ENCODE measurements at places on chromosomes 1 and 21.

- DNase-seq: no peak
Measured at GRCh38 chr1:80767711-80768110, 1033.0 kb upstream of the ADGRL2 start.

DNA sequence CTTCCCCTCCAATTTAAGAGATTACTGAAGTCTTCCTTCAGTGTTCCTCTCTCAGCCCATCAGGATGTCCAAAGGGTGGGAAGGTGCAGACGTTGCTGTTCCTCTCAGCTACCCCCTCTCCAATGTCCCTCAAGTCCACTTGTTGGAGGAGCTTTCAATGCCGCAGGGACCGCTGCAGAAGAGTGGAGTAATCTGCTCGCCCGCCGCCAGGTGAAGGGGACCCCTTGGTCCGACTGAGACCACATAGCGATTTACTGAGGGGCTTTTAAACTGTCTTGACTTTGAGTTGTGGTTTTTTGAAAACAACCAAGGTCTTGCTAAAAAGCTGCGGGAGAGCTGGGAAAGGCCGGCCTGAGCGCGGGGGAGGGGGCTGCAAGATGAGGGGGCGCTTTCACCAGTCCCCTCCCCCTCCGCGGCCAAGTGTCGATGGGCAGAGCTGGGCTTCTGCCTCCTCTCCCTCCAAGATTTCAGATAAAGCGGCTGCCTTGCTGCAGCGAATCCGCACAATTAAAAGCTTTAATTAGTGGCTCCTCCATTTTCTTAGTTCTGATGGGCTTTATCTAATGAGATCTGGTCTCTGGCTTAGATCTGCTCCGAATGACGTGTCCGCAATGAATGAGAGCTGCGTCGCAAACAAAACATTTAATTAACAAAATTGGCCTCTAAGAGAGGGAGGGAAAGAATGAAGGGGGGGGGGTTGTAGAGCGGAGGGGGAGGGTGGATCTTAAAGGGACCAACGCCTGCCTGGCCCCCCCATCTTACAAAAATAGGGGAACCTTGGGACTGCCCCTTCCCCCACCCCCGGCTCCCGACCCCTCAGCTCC lies 5.9 kb downstream of the LMO4 start:
- DNase-seq: no peak

DNA sequence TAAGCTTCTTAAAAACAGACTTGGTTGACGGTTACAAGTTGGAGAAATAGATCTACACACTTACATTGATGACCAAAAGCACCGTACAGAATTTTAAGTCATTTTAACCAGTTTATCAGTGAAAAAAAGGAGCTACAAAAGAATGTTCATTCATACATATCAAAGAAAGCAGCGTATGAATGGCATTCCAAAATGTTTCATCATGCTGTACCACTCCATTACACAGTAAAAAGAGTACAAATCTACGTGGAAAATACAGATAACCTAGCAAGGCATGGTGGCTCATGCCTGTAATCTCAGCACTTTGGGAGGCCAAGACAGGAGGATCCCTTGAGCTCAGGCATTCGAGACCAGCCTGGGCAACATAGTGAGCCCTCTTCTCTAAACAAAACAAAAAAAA lies 40.3 kb downstream of the ZZZ3 start:
- DNase-seq: no peak

DNA sequence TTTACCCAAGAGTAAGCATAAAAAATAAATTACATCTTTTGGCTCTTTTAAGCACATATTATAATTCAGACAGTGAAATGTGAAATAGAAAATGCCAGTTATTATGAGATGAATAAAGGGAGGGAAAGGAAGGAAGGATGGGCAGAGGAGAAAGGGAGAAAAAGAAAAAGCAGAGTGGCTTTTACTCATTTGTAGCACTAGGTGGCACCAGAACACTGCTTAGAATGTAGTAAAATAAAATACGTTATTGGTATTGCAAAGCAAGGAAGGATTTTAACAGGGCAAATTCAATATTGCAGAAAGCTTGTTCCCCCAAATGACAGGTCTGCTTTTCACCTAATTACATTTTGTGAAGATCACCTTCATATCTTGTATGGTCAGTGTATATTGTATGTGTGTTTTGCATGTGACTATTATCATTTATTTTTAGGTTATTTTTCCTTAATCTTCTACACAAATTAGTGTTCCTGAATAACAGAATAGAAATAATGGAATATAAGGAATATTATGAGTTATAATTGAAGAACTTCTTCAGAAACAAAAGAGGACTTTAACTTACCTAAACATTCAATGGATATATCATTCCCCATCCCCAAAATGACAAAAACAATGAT lies 9.1 kb upstream of the PCNX2 start:
- no peak for DNase-seq

DNA sequence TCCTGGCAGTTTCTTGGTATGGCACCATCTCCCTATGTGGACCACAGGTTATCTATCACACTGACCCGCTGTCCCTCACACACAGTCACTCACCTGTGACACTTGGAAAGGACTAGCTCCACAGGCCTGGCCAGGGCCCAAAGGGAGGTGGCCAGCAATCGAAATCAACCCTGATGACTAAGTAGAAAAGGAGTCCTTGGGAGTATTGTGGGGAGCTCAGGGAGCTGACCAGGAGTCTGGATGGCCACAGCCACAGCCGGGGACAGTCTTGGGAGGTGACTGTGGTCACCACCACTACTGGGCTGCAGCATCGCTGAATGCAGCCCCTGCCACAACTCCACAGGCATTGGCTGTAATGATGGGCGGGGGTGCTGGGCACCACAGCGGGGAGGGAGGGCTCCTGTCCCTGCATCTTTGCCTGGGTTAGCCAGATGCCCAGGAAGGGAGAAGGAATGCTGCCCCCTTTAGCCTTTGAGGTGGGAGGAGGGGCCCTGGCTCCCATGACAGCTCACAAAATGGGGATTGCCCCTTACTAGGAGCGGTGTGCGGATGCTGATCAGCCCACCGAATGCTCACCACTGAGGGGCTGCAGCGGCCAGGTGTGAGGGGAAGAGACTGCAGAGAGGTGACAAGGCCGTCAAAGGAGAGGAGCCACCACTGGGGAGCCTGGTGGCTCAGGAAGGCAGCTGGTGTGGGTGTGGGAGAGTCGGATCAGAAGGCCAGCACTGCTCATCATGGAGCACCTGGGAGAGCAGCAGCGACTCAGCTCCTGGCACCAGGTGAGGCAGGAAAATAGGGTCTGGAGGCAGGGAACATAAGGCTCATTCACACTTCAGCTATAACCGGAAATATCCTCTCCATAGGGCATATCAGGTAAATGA lies 61.3 kb downstream of the H3-3A start:
- no peak for DNase-seq

- no peak for DNase-seq
Measured at GRCh38 chr1:243587823-243588560, 262.1 kb downstream of the AKT3 start.

GRCh38 chr1:6275826-6276782 lies 15.2 kb upstream of the GPR153 start:
- no peak for DNase-seq

- DNase-seq: no peak
Measured at GRCh38 chr21:44871576-44872269, 1.8 kb downstream of the PTTG1IP start.

DNA sequence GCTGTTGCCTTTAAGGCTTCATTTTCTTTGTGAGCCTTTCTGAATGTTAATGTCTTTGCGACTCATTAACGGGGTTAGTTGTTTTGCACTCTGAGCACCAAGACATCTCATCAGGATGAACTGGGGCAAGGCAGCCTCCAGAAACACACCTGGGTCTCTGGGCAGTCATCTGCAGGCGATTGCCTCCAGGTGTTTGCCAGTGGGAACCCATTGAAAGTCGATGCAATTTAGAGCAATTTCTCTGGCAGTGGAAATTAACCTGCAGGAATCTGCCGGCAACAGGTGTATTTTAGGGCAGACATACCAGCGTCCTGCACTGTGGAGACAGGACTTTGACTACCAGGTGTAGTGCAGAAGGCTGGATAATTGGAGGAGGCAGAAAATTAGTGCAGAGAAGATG lies 661.0 kb upstream of the PTBP2 start:
- no peak for DNase-seq

DNA sequence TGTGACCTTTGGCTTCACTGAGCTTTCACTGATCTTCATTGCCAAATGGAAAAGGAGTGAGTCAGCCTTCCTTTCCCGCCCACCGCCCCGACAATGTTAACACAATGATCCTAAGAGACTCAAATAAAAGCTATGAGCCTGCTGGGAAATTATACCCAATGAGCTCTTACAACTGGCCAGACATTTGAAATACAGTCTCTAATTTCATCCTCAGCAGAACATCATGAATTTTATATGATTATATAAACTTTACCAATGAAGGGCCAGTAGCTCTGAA lies 252.5 kb downstream of the SIPA1L2 start:
- no peak for DNase-seq

DNA sequence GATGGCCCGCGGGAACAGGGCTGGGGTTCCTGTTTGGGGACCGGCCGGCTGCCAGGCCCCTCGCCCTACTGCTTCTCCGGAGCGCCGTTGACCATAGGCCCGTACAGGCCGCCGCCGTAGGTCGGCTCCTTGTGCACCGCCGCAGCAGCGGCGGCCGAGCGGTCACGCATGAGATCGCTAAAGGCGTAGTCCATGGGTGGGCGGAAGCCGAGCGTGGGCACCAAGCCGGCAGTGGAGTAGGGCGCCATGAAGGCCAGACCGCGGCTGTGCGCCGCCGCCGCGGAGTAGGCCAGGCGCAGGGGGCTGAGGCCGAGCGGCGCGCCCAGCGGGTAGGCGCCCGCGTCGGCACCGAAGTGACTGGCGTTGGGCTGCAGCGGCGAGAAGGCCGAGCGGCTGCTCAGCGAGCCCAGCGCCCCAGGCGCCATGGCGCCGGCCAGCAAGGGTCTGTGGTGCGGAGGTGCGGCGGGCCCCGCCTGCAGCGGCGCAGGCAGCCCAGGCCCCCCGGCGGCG lies 4.6 kb downstream of the DMRTA2 start:
- DNase-seq: no peak

- no peak for DNase-seq
Measured at GRCh38 chr1:23505851-23506250, 21.9 kb upstream of the ASAP3 start.

GRCh38 chr1:223150443-223150842 lies 7.4 kb upstream of the TLR5 start:
- DNase-seq: no peak

DNA sequence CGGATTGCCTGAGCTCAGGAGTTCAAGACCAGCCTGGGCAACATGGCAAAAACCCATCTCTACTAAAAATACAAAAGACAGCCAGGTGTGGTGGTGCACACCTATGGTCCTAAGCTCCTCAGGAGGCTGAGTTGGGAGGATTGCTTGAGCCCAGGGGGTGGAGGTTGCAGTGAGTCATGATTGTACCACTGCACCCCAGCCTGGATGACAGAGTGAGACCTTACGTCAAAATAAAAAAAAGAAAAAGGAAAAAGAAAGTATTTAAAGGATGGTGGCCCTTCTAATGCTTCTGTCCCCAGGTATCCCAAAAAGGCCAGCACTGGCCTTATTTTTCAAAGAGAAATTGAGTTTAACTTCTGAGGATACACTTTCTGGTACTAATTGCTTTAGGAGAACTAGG lies 1.7 kb downstream of the IKBKE start:
- DNase-seq: no peak

DNA sequence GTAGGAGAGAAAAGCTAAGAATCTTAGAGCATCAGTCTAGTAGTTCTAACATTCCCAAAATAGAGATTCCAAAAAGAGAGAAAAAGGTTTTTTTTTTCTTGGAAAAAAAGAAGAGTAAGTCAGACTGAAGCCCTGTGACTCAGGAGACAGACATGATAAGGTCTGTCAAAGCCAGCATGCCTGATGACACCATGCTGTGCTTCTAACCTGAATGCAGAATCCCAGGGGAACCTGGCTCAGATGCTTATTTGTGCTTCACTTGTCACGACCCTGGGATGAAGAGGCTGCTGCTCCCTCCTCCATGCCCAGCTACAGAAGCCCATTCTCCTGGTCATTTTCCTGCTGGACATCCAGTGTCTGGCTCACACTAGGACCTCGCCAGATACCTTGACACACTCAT lies 44.3 kb downstream of the ERICH3 start:
- DNase-seq: no peak

DNA sequence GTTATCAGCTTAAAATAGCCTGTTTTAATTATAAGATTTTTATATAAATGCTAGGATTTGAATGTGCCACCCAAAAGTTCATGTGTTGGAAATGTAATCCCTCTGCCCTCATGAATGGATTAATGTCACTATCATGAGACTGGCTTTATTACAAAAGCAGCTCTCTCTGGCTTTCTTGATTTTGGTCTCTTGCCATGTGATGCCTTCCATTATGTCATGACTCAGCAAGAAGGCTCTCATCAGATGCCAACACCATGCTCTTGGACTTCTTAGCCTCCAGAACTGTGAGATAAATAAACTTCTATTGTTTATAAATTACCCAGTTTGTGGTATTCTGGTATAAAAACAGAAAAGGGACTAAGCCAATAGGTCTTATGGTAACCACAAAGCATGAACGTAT lies 6.9 kb upstream of the PRSS38 start:
- DNase-seq: no peak

DNA sequence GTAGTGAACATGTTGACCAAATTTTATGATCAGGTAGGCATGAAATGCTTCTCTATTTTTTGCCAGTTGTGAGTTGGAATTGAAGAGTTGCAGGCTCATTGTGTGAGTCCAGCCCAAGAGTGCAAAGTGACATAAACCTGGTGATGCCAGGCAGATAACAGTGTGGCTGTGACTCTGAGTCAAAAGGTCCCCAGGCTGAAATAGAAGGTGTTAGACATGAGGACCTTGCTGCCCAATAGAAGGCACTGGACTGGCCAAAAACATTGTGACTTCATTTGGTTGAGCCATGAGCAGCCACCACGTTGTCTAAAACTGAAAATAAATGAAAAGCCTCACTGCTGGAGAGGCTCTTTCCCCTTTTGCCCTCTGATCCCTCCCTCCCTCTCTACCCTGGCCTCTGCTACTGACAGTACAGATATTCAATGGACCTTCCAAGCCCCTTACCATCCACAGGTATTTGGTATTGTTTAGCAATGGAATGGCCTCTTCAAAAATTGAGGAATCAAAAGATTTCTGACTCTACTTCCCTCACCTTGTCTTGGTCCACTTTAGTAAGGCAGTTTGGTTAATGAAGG lies 67.8 kb upstream of the ABCD3 start:
- DNase-seq: no peak

Measured in stimulated activated CD8-positive, alpha-beta memory T cell treated with anti-CD3 and anti-CD28 coated beads, Interleukin-12 subunit alpha, Interleukin-12 subunit beta, amount 100 ng/mL, for 4 hours (primary cell).